Hematopoietic multipotent progenitor cell treated with erythropoietin and hydrocortisone succinate and interleukin-3 and kit ligand, for 8 days (in vitro differentiated cells): ENCODE measurements at places on chromosomes 4 and X.

DNA sequence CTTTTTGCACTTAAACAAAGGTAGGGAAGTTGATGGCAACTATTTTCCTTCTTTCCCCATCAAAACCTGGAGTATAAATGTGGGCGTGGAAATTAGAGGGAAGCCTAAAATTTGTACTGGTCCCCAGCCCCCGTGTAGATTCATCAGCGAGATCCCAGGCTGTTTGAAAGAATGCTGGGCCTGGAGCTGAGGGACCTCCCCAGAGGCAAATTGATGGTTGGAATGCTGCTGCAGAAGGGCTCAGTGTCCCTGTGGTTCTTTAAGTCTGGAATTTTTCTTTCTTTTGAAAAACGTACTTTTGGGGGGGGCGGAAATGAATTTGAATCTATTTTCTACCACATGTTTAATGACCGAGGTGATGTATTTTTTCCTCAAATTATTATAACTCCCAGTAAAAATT is 197.2 kb downstream of the CBR4 start:
- DNase-seq = no peak

DNA sequence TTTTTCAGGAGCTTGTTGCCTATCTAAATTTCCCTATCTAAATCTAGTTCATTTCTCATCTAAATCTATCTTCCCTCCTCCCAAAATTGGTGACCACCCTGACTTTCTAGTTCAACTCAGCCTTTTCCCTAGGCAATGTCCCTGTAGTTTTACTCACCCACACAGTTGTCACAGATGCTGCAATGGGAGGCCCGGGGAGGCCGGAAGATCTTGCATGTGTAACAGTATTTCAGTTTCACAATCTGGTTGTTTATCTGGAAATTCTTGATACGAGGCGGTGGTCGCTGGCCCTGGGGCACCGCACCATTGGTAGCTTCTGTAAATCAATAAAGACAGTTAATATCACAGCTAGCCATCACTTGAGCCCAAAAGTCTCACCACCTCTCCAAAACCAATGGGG is 20.2 kb downstream of the ZDHHC9 start:
- no peak for DNase-seq

DNA sequence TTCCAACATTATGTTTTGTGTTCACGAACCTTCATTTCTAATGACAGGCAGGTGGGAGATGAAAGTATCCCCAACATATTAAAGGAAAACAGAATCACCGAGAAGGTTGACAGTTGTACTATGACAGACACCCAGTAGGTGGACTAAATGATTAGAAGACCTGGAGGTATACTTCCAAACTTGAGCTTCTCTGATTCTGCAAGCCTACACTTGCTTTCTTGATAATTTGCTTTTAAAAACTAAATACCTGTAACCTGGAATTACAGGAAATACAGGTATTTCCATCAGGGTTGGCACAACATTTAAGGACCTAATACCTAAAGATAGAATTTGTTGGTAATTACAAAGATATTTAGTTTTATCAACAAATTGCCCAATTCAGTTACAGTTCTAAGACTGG is 43.4 kb downstream of the C4orf51 start:
- no peak for DNase-seq

- no peak for DNase-seq
Observed at GRCh38 chrX:134512566-134512965, 52.6 kb downstream of the HPRT1 start.

- no peak for DNase-seq
Observed at GRCh38 chr4:139005774-139006173, 9.8 kb upstream of the NOCT start.

- peak; percentile 60 for DNase-seq
Observed at GRCh38 chrX:103343105-103343504, 13.1 kb downstream of the TCEAL7 start.

DNA sequence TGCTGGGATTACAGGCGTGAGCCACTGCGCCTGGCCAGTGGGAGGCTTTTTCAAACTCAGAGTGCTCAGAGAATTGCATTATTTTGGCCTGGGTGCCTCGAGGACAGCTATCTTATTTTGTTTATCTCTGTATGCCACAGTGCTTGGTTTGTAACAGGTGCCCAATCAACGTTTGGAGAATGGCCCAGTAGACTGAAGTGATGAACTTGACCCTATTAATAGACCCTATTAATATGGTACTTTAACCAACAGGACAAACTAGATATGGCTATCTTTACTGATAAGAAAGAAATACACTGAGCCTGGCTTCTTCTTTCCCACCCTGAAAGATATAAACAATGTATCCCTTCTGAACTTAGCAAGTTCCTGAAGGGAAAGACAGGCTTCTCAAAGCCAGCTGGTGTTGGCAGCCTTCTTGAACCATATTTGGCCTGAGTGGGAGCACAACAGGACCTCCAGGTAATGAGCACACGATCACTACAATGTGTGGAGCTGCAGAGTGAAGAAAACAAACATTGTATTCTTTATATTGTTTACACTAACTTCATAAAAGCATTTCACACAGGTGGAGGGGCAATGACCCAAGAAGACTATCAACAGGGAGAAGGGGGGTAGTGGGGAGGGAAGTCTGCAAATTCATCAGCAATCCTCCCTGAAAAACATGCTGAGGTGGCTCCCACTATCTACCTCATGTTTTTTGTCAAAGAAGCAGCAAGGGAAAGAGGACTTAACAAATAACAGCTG is 41.7 kb downstream of the PRPS1 start:
- DNase-seq = peak; percentile 77

- DNase-seq = no peak
Observed at GRCh38 chr4:42452823-42453222, 55.5 kb downstream of the SHISA3 start.

DNA sequence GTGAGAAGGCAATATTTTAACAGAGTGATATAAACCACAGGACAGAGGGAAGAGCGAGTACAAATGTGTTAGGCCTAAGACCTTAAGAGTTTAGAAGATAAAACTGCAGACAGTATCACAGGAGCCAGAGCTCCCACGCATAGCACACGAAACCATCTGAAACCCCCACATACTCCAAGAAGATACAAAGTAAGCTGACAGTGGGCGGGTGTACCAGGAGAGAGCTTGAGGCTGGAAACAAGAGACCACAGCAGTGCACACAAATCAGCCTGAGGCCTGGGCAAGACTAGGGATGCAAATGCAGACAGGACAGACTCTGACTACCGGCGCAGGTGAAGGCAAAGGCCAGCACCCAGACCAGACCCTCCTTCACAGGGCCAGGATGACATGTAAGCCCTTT is 54.1 kb upstream of the ARHGAP24 start:
- no peak for DNase-seq
